Left renal pelvis (tissue), 4 donors: ENCODE measurements at places on chromosomes 12 and 14. TPM values are rescaled to one million over a fixed set of nuclear protein-coding genes. Genes with fewer than 3 reads are reported as not detected.
A peak's percentile ranks its signal among the peaks of the same experiment; 100 is the strongest.

Gene RFLNA
- 7.3 TPM for polyA plus RNA-seq

Gene AJUBA
- 100.0 TPM for polyA plus RNA-seq

Gene FAM90A1
- polyA plus RNA-seq, result 1.8 TPM

Gene PROX2
- 3.0 TPM for polyA plus RNA-seq

Gene KRT75
- not detected for polyA plus RNA-seq

Gene B4GALNT1
- 0.79 TPM for polyA plus RNA-seq

Gene CIROP
- polyA plus RNA-seq, result 0.05 TPM

Gene TMEM253
- 1.6 TPM for polyA plus RNA-seq

Gene CMKLR1
- 5.9 TPM for polyA plus RNA-seq

DNA sequence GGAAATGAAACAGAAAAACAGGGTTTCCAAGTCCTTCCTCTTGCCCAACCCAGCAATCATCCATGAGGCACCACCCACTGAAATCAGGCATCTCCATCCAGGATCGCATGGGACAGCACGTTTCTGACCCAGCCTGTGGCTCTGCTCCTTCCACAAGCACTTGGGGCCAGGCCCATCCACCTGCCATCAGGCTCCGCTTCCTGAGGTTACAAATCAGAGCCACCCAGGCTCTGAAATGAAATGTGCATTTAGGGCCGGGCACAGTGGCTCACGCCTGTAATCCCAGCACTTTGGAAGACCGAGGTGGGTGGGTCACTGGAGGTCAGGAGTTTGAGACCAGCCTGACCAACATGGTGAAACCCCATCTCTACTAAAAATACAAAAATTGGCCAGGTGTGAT, 717 bp upstream of the KRT78 start:
- no peak for DNase-seq

DNA sequence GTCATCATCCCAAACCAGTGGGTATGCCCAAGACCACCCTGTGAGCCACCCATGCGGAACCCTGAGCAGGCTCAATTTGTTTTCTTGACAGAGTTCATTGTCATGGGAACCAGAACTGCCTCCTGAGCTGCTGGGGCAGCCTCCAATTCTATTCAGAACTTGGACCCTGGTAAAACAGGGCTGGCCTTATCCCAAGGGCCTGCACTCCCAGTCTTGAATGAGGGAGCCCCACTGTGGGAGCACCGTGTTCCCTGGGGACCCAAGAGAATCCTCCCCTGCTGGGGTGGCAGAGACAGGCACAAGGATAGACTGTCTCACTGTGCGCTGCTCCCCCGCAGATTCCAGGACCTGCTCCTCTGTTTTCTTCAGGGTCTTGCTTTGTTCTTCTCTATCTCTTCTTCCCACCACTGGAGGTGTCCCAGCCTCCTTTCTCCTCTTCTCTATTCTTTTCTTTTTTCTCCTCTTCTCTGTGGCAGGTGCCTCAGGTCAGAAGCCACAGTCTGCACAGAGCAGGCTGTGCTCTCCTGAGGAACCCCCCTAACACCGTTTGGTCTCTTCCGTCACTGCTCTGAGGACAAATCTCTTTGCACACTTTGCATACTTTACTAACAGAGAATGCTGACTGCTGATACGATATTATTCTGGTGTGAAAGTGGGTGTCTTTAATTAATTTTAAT, 31.2 kb upstream of the CHPT1 start:
- no peak for DNase-seq

GRCh38 chr12:52356031-52356761, 11.1 kb downstream of the KRT85 start:
- no peak for DNase-seq

DNA sequence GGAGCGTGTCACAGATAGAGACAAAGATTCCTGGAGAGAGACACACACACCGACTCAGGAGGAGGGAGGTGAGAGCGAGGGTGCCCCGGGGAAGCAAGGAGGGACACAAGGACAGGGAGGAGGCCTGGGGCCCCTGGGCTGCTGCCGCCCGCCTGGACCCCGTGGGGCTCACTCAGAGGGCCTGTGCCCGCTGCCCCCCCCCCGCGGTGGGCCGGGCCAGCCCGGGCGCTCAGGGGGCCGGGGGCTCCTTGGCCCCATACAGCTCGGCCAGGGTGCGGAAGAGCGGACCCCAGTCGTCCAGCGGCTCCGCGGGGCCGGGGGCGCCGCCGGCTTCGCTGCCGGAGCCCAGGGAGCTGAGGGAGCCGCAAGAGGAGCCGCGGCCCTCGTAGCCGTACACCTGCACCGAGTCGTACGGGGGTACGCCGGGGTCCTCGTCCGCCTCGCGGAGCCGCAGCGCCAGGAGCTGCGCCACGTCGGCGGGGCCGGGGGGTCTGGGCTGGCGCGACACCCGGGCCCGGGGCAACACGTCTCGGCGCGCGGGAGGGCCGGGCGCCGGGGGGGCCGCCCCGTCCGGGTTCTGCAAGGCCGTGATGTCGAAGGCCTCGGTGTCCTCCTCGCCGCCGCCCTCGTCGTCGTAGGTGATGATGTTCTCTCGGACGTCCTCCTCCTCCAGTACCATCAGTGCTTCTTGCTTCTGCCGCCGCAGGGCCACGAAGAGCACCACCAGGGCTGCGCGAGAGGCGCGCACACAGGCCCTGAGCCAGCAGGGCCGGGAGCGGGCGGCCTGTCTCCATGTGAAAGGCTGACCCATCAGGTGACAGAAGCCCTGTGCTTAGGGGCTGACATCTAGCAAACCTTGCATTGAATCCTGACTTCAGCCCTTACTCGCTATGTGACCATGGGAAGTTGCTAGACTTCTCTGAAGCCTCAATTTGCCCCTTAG, 6.0 kb downstream of the PSMB11 start:
- no peak for DNase-seq

DNA sequence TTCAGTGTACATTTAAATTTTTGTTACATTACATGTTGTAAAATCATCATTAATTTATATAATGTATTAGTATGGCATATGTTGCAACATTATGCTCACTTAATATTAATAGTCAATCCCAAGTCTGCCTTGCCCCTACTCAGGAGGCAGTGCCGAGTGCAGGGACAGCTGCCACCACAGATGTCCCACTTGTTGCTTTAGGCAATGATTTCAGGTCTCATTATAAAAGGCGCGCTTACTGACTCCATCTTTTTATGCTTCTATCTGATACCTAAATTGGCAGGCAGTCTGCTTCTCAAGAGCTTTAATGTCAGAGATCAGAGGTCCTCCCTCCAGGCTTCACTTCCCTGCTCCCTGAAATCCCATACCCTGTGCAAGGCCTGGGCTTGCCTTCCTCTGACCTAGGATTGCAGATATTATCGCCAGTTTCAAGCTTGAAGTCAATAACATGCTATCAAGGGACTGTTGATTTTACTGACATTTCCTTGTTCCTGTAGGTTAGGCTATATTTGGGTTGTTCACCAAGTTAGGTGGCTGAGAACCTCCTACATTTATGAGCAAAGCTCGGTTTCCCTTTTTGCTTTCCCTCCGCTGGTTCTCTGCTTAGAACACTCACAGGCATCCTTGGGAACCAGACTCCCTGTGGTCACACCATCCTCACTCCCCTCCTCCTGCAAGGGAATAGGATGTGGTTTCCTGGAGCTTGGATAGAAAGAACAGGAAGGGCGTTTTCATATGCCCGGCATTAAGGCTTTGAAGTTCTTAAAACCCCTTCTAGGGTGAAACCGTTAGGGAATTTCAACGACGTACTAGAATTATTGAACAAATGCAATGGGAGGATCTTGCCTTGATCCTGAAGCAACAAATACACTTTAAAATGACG, 208.4 kb upstream of the FKBP4 start:
- DNase-seq, result no peak

GRCh38 chr14:101046071-101046470, 142.5 kb upstream of the RTL1 start:
- no peak for DNase-seq

DNA sequence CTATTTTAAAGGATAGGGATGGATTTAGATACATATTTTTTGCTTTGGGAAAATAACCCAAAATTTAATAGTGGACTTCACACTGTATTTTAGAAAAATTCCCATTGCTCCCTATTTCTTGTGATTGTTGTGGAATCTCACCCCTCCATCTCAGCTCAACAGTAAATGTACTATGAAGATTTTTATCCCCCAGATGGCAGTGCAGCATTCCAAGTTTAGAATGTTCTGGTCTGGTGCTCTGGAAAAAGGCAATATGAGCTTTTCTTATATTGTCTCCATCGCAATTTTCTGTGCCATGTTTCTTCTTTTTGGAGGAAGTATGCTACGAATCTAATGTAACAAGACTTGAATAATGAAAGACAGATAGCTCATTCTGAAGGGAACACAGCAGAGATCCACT, 471.7 kb upstream of the SYT1 start:
- peak; percentile 29 for DNase-seq

- DNase-seq, result no peak
Measured at GRCh38 chr12:109065154-109065852, 12.9 kb downstream of the USP30 start.

GRCh38 chr12:122062832-122063693, 15.5 kb upstream of the MLXIP start:
- DNase-seq, result no peak

- DNase-seq, result no peak
Measured at GRCh38 chr14:104177411-104177810, 39.0 kb downstream of the KIF26A start.

DNA sequence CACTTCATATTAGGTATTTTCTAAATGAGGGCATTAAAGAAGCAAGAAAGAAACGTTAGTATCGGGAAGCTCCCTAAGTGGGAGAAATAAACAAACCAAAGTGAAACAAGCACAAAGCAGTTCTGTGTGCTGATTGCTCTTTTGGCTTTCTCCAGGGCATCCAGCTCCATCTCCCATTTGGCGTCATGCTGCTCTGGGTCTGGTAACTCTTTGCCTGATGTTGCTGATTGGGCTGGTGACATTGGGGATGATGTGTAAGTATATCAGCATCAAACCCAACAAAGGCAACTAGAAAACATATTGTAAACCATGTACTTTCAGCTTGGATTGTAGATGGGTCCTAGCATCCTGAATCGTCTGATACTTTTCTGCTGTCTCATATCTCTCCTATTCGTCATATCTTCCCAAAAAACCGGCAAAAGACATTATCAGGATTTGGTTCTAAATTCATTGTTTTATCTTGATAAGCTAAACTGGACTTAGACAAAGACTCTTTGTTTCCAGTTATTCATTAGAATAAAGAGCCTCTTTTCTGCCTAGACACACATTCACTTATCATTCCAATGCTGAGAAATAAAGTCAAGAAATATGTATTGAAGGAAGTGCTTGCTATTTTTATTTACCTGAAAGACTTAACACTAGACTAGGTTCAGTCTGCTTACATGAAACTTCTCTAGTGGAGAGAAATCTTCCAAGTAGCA, 2.4 kb downstream of the CLEC12B start:
- no peak for DNase-seq

DNA sequence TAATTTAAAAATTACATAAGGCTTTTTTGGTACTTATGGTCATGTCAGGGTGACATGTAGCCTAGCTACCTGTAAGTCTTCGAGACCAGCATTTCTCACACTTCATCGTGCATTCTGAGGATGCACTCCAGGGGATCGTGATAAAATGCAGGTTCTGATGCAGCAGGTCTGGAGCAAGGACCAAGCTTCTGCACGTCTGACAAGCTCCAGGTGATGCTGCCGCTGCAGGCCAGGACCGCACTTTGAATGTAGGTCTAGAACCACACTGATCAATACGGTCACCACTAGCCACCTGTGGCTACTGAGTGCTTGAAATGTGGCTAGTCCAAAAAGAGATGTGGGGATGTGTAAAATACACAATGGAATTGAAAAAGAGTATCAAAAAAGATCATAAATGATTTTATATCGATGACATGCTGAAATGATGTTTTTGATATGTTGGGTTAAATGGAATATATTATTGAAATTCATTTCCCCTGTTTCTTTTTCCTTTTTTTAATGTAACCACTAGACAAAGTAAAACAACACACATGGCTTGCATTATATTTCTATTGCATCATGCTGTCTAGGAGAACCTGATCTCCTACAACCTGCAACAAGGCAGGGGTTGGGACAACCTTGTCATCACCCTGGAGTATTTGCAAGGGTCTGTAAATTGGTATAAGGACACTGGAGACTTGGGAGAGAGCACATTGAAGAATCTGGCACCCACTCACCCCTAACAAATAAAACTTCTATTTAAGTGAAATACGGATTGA, 142.4 kb downstream of the DPF3 start:
- DNase-seq, result no peak
